Activated naive CD4-positive, alpha-beta T cell treated with Interleukin-2 at 50 U/mL for 16 hours (primary cell): ENCODE measurements at places on chromosomes 7 and 10.

DNA sequence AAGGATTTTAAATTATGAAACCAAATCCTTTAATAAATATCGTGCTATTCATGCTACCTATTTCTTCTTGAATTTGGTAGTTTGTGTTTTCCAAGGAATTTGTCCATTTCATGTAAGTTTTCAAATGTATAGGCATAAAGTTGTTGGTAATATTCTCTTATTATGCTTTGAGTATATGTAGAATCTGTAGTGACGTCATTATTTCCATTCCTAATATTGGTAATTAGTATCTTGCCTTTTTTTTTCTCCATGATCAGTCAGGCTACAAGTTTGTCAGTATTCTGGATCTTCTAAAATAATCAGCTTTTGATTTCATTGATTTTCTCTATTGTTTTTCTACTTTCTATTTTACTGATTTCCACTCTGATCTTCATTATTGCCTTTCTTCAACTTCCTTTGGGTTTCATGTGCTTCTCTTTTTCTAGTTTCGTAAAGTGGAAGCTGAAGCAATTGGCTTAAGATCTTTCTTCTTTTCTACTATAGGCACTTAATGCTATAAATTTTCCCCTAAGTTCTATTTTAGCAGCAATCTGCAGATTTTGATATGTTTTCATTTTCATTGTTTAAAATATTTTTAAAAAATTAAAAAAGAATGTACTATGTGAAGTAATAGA, 156.5 kb upstream of the HDAC9 start:
- no peak for DNase-seq

DNA sequence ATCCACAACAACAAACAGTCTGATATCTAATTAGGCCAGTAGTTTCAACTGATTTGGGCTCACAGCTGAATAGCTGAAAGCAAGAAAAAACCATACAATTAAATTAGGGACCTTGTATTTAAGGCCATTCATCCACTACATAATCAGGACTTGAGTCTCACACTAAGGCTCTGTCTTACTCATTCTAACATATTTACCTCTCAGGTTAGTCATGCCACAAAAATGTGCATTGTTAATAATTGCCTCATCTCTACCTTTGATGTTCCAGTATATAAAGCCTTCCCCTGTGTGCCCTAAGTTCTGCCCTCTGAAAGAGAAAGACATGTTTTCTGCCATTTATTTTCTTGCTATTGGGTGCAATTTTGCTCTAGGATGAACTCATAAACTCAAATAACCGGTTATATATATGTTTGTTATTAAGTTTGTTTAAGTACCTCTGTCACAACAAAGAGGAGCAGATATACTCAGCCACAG, 5.3 kb upstream of the C1GALT1 start:
- DNase-seq = no peak

DNA sequence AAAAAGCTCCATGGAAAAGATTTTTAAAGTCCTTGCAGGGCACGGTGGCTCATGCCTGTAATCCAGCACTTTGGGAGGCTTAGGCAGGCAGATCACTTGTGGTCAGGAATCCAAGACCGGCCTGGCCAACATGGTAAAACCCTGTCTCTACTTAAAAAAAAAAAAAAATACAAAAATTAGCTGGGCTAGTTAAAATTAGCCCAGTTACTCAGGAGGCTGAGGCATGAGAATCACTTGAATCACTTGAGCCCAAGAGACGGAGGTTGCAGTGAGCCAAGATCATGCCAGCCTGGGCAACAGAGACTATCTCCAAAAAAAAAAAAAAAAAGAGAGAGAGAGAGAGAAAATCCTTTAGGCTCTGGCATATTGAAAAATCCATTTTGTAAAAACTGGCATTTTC, 61.9 kb downstream of the CCDC6 start:
- no peak for DNase-seq

GRCh38 chr10:91391920-91392319, 18.2 kb upstream of the HECTD2 start:
- no peak for DNase-seq

DNA sequence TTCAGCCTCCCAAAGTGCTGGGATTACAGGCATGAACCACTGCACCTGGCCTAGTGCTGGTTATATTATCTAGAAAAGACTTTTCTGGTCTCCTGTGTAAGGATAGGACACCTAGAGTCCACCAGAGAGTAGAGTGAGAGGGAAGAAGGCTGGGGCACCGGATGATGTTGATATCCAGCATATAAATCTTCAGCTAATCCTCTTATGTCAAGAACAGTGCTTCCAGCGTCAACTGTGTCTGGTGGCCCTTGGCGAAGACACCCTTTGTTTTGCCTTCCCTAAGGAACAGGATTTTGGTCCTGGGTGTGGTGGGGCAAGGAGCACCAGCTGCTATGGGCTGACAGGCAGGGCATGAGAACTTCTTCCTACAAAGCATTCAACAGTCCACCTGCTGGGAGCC, 16.3 kb upstream of the INMT start:
- DNase-seq = no peak

DNA sequence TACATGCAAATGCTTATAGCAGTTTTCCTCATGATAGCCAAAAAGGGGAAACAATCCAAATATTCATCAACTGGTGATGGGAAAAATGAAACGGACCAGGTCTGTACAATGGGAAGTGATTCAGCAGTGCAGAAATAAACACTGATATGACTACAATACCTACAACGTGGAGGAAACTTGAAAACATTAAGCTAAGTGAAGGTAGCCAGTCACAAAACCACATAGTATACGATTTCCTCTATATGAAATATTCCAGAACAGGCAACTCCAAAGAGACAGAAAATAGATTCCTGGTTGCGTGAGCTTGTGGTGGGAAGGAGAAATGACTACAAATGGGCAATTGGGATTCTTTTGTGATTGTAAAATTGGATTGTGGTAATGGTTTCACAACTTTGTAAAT, 263.1 kb upstream of the PITRM1 start:
- DNase-seq = no peak

GRCh38 chr7:64643566-64643965, 22.4 kb upstream of the ZNF107 start:
- no peak for DNase-seq

GRCh38 chr7:151839451-151839921, 37.4 kb downstream of the PRKAG2 start:
- no peak for DNase-seq

- no peak for DNase-seq
Measured at GRCh38 chr10:8439040-8439439, 384.6 kb downstream of the GATA3 start.

DNA sequence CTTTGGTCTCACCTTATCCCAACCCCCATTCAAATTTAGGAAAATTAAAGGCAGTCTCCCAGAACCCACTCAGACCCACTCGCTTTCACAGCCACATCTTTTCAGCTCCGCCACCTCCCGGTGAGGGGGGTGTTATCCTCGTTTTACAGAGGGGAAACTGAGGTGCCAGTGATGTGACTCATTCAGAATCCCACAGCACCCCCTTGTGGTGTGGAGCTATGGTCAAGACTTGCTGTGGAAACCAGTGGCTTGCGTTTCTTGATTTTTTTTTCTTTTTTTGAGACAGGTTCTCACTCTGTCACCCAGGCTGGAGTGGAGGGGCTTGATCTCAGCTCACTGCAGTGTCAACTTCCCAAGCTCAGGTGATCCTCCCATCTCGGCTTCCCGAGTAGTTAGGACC, 27.6 kb downstream of the SLC35G1 start:
- DNase-seq = peak; percentile 7

DNA sequence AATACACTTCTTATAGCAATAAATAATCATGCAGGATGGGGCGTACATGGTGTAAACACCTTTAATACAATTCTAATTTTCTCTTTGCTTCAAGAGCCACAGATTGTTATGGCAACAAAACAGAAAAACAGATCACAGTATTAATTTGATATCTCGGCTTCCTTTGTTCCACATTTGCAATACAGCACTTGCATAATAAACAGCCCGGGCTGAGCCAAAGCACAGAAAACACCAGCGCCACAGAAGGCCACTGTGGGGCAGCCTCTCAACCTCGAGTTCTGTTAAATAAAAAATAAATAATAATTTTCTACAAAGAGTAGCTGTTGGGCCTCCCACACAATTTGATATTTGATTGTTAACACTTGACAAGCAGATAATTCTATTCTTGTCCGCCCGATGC, 255.9 kb downstream of the USP6NL start:
- no peak for DNase-seq

- no peak for DNase-seq
Measured at GRCh38 chr10:49579621-49580020, 30.5 kb upstream of the SLC18A3 start.

GRCh38 chr10:17200912-17201793, at the start of gene TRDMT1:
Gene TRDMT1, minus strand, starts transcription at chr10:17201672. Its CDS starts 38 bp downstream, at chr10:17201634.
- DNase-seq = peak; percentile 80

GRCh38 chr7:18289788-18290187, 205.8 kb upstream of the HDAC9 start:
- DNase-seq = no peak

DNA sequence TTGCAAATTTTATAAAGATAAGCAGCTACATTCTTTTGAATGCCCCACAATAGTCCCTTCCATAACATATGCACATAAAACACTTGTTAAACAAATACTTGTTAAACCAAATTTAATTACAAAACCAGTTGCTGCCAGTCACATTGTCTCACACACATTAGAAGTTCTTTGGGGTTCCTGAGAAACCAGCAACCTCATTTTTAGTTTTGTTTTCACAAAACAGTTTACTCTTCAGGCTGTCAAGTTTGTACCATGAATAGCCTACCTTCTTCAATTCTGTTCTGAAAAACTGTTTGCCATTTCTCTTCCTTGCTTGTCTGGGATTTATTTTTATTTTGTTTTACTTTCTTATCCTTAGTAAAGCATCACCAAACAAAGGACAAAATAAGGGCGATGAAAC, 176.5 kb upstream of the PHF14 start:
- no peak for DNase-seq

DNA sequence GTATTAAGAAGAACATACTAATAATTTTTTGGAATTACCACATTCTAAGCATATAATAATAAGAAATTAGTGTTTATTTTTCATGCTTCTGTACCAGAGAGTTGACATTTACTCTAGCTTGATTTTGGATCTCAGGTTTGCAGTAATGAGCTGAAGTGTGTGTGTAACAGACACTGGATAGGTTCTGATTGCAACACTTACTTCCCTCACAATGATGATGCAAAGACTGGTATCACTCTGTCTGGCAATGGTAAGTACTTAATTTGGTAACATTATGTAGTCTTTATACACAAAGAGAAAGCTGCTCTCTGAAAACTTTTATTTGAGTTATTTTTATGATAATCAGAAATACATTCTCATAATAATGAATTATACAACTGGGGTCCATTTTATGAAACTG, 54.1 kb downstream of the SRI start:
- no peak for DNase-seq

- no peak for DNase-seq
Measured at GRCh38 chr7:94300176-94300835, 94.4 kb upstream of the COL1A2 start.

DNA sequence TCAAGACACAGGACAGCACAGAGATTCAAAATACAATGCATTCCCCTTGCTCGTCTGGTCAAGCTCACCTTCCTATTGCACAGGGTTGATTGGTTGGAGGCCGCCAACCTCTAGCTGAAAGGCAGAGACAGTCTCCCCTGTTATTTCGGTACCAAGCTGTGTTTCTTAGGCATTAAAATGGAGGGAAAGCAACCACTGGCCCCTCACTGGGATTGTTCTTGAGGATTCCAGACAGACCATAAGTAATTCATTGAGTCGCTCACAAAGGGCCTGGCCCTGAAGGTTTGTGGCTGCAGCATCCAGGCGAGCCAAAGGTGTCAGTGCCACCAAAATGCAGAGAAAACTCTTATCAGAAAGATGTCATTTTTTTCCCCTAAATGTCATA, 81.2 kb downstream of the PARP12 start:
- no peak for DNase-seq

- DNase-seq = no peak
Measured at GRCh38 chr10:14048930-14049613, 281.7 kb downstream of the FRMD4A start.

- no peak for DNase-seq
Measured at GRCh38 chr10:119740096-119740495, 14.2 kb downstream of the INPP5F start.
